ENCODE measurements at places on chromosomes 16 and 17.

DNA sequence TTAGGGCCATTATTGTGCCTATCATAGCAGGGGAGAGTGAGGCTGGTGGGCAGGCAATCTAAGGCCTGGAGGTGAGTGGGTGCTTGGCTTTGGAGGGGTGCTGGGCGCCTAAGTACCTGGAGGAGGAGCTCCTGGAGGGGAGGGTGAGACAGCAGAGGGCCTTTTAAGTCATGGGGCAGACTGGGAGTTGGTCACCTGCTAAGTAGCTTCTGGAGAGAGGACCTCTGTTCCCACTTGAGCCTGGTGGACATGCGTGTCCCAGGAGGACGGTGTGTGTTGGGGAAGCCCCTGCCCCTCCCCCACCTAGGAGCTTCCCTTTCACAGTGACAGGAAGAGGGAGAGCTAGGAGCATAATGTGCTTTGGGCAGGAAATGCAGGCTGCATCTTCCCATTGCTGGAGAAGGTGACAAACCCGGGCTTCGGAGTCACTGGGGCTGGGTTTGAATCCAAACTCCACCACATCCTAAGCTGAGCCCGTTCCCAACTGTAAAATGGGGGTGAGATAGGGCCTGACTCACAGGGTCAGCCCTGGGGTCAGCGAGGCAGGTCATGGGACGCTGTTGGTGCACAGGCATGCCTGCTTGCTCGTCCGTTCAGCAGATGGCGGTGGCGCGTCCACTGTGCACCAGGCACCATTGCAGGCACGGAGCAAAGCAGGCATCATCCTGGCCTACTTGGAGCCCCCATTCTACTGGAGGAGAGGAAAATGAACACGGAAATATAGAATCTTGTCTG, 37.9 kb downstream of the CMIP start:
- DNase-seq, result no peak

GRCh38 chr17:54269881-54270280, 447.2 kb downstream of the KIF2B start:
- no peak for DNase-seq

- DNase-seq, result no peak
These were observed 8.9 kb downstream of the RHBDF2 start for GRCh38 chr17:76492123-76492988.

GRCh38 chr17:33664116-33664840, 371.2 kb upstream of the ASIC2 start:
- DNase-seq, result no peak

DNA sequence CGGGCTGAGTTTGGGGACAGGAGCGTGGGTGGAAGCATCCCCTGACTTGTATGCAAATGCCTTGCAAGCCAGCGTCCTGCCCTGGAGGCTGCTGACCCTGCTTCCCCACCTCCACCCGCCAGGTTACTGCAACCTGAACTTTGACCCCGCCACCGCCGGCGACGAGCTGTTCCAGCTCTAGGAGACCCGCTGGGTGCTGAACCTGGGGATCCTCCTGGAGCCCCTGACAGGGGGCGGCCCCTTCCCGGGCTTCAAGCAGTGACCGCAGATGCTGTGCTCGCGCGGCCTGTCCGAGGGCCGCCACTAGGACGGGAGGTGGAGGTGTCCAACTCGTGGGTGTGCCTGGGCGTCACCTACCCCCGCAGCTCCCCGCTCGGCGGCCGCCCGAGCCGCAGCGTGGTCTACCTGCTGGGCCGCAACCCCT, 10.7 kb upstream of the SLC16A5 start:
- DNase-seq, result no peak

Measured in activated effector memory CD4-positive, alpha-beta T cell treated with Interleukin-2 at 50 U/mL for 16 hours (primary cell).